ENCODE measurements at places on chromosomes 3 and 15. TPM values are rescaled to one million over a fixed set of nuclear protein-coding genes. Genes with fewer than 3 reads are reported as not detected.

DNA sequence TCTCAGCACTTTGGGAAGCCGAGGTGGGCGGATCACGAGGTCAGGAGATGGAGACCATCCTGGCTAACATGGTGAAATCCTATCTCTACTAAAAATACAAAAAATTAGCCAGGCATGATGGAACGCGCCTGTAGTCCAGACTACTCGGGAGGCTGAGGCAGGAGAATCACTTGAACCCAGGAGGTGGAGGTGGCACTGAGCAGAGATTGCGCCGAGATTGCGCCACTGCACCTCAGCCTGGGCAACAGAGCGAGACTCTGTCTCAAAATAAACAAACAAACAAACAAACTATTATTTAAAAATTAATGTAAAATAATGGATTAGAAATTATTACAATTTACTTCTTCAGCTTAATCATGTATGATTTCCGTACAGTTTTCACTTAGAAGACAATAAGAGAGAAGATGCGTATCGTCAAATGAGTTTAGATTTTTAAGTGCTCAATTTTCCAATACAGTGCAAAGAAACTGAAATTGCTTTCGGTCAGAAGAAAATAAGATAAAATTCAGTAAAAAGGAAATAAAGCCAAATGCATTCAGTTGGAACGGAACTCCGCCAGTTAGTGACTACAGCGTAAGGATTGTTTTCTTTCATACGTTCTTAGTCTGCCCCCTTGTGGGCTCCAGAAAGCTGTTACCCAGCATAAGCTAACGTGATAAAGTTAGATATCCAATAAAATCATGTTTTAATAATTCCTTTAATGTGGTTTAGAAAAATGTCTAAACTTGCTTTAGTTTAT lies 24.8 kb downstream of the AADAC start:
- peak; percentile 74 for DNase-seq

GRCh38 chr15:100249096-100249815 lies 92.5 kb downstream of the ADAMTS17 start:
- no peak for DNase-seq

- no peak for DNase-seq
Measured at GRCh38 chr3:188446014-188446413, 292.1 kb downstream of the LPP start.

GRCh38 chr15:66008940-66009562 lies 139.8 kb downstream of the RAB11A start:
- no peak for DNase-seq

Gene STAC
- 9.2 TPM for polyA plus RNA-seq

DNA sequence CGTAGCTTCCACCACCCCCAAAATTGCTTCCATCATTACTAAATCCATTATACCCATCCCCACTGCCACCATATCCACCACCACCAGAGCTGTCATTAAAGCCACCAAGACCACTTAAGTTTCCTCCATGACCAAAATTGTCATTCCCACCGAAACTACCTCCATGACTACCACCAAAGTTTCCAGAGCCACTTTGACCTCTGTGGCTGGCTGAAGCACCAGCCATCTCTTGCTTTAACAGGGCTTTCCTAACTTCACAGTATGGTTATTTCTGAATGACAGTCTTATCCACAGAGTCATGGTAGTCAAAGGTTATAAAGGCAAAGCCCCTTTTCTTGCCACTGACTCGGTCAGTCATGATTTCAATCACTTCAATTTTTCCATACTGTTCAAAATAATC lies 24.3 kb upstream of the DENND4A start:
- DNase-seq = no peak

Gene TNFSF10
- 22.1 TPM for polyA plus RNA-seq

Gene SOX2
- polyA plus RNA-seq = 0.41 TPM

DNA sequence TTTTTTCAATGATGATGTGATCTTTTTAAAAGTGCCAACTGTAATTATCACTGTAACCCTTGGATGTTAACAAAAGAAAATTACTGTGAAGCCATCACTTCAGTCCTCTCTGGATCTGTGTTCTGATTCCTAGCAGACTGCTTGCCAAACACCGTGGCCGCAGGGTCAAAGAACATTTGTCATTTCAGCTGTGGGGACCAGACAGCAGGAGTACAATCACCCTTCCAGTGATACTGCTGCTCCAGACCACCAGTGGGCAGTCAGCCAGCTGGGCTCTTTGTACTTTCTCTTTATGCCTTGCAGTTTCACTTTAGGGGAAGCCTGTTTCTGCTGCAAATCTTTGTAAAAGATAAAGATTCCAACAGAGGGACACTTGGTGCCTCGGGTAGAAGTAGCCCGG lies 770.0 kb downstream of the GRM7 start:
- DNase-seq = peak; percentile 19

Gene ECE2
- 0.10 TPM for polyA plus RNA-seq

DNA sequence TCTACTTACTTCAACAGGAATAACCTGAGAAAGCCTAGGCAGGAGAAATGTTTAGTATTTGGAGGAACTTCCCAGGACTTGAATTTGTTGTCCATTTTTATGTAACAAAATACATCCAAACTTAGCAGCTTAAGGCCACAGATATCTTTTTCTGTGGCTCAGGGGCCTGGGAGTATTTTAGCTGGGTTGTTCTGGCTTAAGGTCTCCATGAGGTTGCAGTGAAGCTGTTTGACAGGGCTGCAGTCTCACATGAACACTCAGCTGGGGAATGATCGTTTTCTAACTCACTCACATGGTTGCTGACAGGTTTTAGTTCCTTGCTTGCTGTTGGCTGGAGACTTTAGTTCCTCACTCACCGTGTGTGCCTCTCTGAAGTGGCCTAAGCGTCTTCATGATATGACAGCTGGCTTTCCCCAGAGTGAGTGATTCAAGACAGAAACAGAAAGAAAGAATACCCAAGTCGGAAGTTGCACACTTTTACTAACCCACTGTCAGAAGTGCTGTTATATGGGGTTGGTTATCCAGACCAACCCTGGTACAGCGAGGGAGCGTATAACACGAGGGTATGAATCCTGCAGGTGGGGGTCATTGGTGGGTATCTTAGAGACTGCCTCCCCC lies 229.7 kb upstream of the TBL1XR1 start:
- no peak for DNase-seq

Gene SEMA3B
- polyA plus RNA-seq = 100 TPM

Gene ATP10A
- polyA plus RNA-seq = 3.4 TPM

DNA sequence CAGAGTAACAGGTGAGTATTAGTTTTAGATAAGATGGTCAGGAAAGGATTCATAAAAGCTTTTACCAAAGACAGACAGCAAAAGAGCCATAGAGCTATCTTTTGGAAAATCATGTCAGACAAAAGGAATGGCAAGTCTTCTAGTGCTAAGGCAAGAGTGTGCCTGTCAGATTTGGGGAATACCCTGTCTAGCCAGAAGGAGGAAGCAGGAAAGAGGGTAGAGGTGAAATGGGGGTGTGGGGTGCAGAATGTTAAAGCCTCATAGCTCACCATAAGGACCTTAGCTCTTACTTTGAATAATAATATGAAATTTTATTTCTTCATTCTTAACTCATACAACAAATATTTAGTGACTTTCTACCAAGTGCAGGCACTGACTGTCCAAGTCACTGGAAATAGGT lies 512.1 kb upstream of the ROBO2 start:
- DNase-seq = no peak

DNA sequence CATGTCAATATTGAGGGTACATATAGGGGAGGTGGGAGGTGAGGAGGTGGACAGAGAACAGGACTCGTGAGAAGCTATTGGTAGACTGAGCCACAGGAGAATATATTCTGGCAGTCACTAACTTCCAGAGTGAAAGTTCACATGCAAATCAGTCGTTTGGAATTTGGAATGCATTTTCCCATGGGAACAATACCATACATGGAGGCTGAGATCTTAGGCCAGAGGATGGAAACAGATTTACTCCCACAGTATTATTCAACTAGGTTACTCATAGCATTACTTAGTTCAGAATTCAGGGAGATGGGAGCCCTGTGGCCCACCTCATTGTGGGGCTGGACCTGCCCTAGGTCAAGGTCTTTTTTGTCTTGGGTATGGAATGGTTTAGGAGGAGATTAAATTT lies 36.4 kb upstream of the ABHD2 start:
- DNase-seq = peak; percentile 45

DNA sequence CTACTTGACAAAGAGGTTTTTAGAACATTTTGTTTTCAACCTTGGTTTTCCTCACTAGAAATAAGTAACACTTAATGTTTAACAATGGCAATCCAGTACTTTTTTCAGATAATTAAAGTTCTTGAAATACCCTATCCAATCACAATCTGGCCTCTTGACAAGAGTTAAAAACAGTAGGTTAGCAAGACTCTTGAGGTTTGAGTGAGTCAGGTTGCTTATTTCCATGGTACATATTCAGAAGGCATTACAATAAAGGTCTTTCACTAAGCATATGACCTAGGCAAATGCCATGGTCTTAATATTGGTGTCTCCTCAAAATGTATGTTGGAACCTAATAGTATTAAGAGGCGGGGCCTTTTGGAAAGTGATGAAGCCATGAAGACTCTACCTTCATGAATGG lies 5.6 kb downstream of the SUCNR1 start:
- no peak for DNase-seq
